Activated naive CD4-positive, alpha-beta T cell treated with anti-CD3 and anti-CD28 coated beads, Interleukin-2, amount 50 U/mL, for 72 hours (primary cell): ENCODE measurements at places on chromosomes 7 and 10.

DNA sequence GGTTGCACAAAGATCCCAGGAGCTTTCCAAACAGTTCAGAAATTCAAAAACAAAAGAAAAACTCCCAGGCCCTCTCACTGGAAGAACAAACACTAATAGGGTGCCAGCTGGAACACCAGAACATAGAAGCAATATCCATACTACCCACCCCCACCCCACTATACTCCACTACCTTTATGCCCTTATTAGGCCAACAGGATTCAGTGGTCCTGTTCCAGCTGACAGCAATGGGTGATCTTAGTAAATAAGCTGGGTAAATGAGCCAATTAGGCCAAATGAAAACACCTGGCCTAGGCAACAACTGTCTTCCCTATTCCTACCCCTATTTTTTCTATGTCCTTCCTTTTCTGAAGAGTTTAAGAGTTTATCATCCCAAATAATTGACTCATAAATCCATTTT, 11.7 kb downstream of the NOC3L start:
- no peak for DNase-seq

- no peak for DNase-seq
Observed at GRCh38 chr10:35372329-35372728, 36.0 kb downstream of the CCNY start.

- no peak for DNase-seq
Observed at GRCh38 chr10:123236126-123236525, 81.9 kb downstream of the BUB3 start.

DNA sequence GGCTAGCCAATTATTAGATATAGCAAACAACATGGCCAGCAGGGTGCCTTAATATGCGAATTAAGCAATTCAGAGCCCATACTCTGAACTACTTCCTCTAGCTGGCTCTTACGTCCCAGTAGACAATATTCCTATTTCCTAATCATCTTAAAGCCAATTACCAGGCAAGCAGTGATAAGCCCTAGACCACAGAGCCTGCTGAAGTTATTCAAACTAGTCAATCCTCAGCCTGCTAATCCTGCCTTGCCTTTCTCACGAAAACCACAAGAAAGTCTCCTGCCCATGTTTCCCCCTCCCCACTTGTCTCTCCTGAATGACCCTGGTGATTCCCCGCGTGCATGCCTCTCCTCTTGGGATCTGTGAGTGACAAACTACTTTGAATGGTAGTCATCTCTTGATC, 86.8 kb upstream of the CACNA2D1 start:
- no peak for DNase-seq

GRCh38 chr7:50676740-50677637, 105.7 kb downstream of the GRB10 start:
- no peak for DNase-seq

GRCh38 chr7:94417901-94418300, 23.2 kb downstream of the COL1A2 start:
- DNase-seq, result no peak

DNA sequence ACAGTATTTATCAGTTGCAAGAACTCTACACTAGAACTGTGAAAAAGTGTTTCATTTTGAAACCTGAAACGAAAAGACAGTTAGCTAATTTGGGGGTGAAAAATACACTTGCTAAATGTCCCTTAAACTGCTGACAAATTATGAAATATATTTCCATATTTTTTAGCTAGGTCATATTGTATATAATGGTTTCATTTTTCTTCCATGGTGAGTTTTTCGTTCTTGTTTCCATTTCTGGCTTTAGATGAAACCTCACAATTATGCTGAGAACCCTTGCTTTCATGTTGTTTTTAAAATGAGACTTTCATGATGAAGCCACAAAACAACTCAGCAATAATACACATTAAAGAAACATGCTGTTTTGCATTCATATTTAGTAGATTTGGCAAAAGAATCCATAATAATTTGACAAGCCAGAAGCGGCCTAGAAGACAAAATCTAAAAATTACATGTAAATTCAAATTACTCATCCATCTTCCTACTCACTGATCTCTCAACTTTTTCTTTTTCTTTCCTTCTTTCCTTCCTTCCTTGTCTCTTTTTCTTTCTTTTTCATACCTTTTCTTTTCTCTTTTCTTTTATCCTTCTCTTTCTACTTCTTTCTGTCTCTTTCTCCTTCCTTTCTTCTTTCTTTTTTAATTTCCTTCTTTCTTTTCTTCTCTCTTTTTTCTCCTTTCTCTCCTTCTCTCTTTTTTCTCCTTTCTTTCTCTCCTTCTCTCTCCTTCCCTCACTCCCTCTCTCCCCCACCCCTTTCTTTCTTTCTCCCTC, 46.5 kb upstream of the ITGB8 start:
- no peak for DNase-seq

DNA sequence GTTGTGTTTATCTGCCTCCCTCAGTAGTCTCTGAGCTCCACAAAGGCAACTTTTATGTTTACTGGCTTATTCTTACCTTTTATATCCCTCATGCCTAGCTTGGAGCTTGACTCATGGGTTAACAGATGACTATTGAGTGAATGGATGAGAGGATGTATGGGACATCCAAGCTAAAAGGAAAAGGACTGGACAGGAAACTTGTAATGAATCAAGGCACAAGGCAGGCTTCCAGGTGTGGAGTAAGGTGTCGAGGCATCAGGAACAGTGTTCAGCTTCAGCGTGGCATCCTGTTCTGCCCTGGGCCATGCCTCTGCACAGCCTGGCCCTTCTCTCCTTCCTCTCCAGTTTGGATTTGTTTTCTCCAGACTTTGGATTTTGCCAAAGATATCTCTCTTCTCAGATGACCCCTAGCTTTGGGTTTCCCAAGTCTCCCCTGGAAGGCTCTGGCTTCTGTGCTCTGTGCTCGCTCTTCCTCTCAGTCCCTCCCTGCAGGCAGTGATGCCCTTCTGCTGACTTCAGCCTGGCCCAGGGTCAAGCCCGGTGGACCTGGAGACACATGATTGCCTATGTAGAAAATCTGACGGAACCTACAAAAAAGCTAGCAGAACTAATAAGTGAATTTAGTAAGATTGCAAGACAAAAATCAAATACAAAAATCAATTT, 367.3 kb downstream of the CXCL12 start:
- DNase-seq, result no peak

- no peak for DNase-seq
Observed at GRCh38 chr7:130944997-130945396, 211.0 kb upstream of the KLF14 start.

DNA sequence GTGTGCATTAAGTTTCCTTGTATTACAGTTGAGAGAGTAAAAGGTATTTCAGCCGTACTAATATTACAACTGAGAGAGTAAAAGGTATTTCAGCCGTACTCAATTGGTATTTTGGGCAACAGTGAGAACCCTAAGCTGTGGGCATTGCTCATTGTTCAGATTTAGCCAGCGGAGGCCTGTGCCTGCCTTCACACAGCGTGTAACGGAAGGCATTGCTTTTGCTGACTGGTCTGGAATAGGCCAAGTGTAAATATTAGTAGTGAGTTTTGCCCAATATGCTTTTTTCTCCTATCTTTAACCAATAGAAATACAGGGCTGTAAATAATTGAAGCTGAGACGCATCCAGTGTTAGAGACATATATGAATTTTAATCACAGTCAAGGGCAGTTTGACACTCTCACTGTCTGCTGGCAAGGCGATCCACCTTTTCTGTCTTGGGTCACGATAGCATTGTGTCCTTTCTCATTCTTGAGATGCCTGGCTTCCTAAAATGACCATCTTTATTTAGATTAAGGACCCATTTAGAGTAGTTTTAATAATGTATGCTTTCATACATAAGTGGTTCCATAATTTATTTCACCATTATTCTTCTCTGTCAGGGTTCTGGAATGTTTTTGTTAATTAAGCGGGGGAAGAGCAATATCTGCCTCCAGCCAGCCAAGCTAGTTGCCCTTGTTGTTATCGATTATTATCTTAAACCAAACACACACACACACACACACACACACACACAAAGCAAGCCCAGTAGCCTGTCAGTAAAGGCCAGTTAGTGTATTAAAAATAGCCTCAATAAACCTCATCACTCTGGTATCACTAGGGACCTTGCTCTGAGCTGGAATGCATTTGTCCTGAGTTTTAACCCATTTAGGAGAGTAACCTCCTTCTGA, 130.7 kb downstream of the CELF2 start:
- DNase-seq, result no peak

DNA sequence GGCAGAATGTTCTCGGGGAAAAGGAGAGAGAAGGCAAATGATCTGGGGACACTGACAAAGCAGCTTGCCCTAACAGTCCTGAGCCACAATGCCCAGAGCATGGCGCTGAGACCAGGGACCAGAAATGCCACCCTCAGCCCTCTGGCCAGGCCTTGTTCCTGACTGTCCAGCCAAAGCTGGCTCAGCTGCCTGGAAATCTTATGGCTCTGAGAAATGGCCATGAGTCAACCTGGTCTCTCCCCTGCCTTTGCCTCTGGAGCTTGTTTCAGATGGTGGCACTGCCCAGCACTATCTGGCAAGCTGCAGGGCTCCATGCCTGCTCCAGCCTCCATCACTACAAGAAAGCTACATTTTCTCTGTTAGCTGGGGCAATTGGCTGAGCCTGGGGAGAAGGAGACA, 90.5 kb upstream of the PLXNA4 start:
- DNase-seq, result no peak

DNA sequence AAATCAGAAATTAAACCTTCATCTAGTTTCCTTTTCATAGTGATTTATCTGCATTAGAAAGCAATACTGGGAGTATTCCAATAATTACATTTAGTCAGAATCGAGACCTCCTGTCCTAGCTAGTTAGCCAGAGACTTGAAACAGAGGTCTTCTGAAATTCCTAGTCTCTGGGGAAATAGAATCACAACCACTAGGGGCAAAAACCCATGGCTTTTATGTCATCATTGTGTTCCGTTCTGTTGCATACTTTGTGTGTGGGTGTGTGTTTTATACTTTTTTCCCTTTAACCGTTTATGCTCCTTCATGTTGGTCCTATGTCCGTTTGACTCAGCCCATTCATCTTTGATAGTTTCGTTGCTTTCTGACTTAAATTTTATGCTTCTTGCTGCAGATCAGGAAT, 79.8 kb downstream of the RALA start:
- DNase-seq, result no peak

GRCh38 chr10:113681533-113682470, 2.1 kb downstream of the CASP7 start:
- no peak for DNase-seq

DNA sequence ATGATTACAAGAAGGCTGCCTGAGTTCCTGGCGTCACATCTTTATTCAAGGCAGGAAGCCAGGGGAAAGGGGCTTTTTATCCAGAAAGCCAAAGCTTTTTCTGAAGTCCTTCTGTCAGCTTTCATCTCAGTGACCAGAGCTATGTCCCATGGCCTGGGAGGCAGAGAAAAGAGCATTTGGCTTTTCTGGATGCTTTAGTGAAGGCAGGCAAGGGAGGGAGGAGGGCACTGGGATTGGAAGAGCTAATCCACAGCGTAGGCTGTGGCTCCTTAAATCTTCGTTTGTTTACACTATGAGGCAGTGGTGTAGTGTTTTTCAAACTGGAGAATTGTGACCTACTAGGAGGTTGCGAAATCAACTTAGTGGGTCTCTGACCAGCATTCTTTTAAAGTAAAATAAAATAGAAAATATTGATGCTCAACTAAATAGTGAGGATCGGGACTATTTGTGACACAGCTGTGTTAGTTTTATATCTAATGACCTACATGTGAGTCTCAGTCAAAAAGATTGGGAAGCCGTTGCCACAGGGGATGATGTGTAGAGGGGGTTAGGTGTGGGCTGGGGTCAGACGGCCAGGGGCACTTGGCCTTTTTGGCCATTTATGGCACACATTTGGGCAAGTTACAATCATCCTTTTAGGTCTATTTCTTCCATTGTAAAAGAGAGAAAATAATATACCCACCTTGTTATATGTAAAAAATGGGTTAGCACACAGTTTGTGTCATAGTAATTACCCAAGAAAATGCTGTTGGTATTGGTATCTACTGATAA, 14.1 kb downstream of the CRYGN start:
- DNase-seq, result no peak

DNA sequence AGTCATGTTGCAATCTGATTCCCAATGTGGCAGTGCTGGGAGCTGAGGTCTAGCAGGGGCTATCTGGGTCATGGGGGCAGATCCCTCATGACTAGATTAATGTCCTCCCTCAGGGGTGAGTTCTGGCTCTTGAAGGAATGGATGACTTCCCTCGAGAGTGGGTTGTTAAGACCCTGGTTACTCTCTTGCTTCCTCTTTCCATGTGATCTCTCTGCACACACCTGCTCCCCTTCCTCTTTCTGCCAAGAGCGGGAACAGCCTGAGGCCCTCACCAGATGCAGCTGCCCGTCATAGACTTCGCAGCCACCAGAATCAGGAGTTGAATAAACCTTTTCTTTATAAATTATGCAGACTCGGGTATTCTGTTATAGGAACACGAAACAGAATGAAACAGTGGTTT, 37.8 kb downstream of the SFMBT2 start:
- DNase-seq, result no peak

- no peak for DNase-seq
Observed at GRCh38 chr10:30445711-30446110, 11.7 kb downstream of the MAP3K8 start.

DNA sequence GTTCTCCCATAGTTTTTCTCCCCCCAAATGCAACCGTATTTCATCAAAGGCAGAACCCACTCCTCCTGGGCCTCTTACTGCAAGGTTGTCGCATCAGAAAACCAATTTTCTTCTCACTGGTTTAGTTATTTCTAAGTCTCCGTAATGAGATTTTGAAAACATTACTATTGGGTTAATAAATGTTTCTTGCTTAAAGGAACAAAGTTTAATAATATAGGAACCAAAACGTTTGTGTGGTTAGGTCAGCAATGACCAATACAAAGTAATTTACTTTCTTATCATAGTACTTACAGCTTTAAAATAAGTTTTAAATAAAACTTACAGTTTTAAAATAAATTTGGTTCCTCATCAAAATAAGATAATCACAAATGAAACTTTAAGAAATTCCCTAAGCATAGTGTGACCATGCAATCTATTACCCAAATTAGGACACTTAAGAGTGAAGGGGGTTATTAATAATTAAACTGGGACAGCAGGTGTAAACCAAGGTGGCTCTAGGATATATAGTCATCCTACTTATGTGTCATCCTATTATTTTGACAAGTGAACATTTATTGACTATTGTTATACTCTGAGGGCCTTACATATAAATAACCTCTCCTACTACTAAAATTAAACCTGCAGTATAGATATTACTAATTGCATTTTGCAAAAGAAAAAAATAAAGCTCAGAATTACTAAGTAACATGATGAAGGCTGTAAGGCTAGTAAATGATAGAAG, 415.4 kb upstream of the LRRN3 start:
- no peak for DNase-seq

GRCh38 chr10:49207113-49207512, 18.9 kb upstream of the TMEM273 start:
- DNase-seq, result no peak
